ENCODE measurements at places on chromosomes 5 and 9. TPM values are rescaled to one million over a fixed set of nuclear protein-coding genes. Genes with fewer than 3 reads are reported as not detected.

Gene LCN15
- 0.05 TPM for total RNA-seq

- DNase-seq: no peak
Observed at GRCh38 chr5:155620821-155621410, 607.4 kb downstream of the KIF4B start.

DNA sequence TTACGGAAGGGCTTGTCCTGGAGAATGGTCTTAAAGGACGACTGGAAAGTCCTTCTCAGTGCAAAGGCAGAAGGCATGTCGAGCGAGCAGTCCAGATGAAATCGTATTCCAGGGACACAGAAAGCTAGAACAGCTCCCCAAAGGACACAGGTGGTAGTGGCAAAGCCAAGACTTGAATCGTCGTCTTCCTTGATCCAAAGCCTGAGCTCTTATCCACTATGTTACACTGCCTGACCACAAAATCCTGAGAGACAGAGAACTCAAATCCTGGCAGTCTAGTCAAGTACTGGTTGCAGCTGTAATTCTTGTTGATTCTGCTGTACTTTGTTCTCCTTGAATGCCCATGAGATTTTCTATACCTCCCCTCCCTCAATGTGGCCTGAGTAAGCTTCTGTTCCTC, 198.7 kb downstream of the TARS1 start:
- no peak for DNase-seq

DNA sequence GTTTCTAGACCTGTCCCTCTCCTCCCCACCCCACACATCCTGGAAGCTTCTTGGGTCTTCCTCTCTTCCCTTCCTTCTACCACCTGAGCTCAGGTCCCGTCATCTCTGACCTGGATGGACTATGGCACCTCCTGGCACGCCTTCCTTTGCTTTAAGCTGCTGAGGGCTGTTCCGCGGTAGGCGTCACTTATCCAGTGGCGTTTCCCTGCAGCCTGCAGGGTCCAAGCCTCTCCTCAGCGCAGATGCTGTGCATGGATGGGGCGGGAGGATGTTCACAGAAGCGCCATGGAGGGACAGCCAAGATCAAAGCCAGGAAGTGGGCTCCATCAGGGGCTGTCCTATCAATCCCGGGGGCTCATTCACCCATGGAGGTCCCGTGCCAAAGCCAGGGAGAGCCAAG, 23.8 kb upstream of the CNOT6 start:
- no peak for DNase-seq

DNA sequence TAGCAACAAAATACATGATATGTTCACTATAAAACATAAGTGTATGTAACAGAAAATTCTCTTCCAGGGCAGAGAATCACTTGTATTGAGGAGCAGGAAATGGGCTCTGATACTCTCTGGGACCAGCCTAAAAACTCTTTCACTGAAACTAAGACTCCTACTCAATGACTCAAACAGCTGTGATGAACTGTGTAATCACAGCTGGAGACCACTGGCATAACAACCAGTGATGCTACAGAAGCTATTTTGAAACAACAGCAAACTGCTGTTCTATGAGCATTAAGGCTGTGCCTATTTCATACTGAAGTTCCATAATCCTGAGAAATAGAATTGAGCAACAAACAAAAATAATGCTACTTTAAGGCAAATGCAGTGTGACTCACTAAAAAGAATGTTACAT, 594.0 kb downstream of the HINT1 start:
- DNase-seq: no peak

GRCh38 chr5:134063188-134063820, 51.2 kb upstream of the TCF7 start:
- no peak for DNase-seq

- DNase-seq: no peak
Observed at GRCh38 chr9:100549048-100549447, 28.8 kb upstream of the CAVIN4 start.

DNA sequence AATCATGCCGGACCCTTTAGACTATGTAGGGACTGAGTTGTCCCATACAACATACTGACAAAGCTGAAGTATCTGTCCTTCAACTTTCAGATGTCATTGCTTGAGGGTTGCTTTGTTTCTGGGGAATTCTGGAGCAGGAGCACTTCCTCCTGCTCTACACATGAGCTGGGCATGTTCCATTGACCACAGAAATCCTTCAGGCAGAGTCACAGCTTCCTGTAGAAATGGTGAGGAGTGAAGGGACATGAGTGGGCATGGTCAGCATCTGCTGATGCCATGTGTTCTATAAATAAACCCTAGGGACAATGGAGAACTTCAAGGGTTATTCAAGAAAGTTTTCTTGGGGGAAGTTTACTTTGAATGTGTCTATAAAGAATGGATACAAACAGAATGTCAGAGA, 296.6 kb upstream of the FBXL7 start:
- no peak for DNase-seq

Measured in Panc1 (cell line).